ENCODE measurements at places on chromosomes 4 and X. TPM values are rescaled to one million over a fixed set of nuclear protein-coding genes. Genes with fewer than 3 reads are reported as not detected.
A peak's percentile ranks its signal among the peaks of the same experiment; 100 is the strongest.

GRCh38 chr4:98584265-98584664 is 74.1 kb downstream of the TSPAN5 start:
- no peak for DNase-seq

The PABPC1L2A gene
- total RNA-seq = not detected

The SLITRK4 gene
- not detected for total RNA-seq

DNA sequence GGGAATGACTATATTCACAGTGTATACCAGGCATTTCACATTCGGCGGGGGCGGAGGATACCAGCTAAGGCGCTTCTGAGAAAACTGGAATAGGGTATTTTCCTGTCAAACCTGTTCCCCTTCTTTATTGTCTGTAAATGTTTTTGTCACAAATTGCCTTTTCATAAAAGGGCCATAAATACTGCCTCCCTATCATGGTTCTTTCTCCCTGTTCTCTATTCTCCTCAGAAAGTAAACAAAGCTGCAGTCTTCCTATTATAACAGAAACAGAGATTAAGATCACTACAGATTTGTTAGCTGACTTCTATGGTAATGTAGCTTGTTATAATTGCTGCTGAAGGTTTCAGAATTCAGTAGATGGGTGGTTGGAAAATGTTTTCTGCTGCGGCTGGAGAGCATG is 32.2 kb downstream of the MID2 start:
- DNase-seq = no peak

GRCh38 chrX:40414335-40414734 is 166.4 kb upstream of the ATP6AP2 start:
- no peak for DNase-seq

The RS1 gene
- total RNA-seq = not detected

- DNase-seq = no peak
Observed at GRCh38 chr4:5750946-5751665, 40.1 kb downstream of the EVC start.

DNA sequence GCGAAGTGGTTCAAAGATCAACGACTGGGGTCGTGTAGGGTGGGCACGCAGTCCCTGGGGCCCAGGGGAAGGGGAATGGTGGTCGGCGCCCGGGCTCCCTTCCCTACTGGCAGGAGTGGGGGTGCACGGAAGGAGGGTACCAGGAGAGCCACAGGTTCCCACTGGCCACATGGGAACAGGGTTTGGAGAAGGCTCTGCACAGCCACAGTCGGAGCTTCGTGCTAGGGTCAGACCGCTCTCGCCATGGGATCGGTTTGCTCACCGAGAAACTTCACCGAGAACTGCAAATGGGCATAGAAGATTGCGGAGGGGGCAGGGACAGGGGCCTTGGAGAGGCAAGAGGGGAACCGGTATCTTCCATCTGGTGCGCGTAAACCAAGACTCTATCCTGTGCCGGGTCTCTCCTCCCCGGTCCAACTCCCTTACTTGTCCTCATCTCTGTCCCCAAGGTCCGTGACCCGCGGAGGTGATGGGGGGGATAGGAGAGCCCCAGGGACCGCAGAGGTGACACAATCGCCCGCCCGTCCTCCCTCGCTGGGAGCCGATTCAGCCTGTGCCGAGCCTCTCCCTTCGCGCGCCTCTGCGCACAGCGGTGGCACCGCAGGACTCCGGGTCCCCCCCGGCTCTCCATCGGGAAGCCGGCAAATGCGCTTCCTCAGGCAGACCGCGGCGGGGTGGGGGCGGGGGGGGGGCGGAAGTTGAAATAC is 1.0 kb downstream of the SCD5 start:
- no peak for DNase-seq

DNA sequence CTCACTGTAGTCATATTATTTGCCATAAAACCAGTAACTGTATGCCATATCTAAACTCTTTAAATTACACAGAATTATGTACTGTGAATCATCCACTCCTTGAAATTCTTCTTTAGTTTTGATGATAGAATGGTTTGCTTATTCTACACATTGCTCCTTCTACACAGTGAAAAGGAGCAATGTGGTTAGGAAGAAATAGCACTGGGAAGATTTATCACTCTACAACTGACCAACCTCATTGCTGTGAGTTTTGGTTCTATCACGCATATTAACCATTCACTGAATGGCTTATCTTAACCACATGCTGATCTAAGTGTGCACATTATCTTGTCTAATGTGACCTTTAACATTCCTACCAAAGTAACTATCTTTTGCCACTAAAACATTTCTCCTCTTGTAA is 415.7 kb upstream of the NDST4 start:
- DNase-seq = no peak

GRCh38 chr4:84672177-84672576 is 89.2 kb downstream of the CDS1 start:
- no peak for DNase-seq

DNA sequence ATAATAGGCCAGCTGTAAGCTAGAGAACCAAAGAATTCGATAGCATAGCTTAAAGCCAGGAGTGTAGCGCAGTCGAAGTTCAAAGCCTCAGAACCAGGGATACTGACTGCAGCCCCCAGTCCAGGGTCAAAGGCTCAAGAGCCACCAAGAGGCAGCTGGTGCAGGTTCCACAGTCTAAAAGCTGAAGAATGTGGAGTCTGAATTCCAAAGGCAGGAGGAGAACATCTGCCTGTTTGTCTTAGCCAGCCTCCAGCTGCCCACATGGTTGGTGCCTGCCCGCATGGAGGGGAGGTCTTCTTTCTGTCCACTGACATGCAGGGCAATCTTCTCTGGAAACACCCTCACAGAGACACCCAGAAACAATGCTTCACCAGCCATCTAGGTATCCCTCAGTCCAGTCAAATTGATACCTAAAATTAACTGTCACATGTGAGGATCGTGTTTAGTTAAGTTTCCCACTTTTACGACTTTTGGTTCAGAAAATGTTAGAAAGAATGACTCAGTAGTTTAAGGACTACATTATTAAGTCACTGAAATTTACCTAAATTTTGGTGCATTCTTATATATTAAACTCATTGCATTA is 52.8 kb upstream of the RHOH start:
- DNase-seq = no peak

- DNase-seq = peak; percentile 53
Observed at GRCh38 chrX:155263854-155264628, at the start of gene RAB39B. Gene RAB39B, minus strand, starts transcription at chrX:155264491. Its CDS starts 203 bp downstream, at chrX:155264288.

DNA sequence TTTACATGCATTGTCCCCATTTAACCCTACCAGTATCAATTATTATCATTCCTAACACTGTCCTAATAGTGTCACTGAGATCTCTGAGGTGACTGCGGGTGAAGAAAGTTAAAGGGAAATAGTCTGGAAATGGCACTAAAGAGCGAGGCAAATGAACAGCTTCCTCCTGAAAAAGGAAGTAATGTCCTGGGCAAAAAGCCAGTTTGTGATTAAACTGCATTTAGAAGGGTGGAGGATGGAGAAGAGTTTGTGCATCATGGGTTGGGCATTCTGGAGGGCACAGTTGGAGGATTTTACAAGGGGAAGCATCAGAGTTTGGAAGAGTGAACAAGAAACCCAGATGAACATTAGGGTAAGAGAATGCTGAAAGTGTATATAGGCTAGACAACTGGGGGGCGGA is 60.5 kb upstream of the SLC25A4 start:
- DNase-seq = no peak

- no peak for DNase-seq
Observed at GRCh38 chr4:72546456-72546855, 22.6 kb downstream of the ADAMTS3 start.

The FHL1 gene
- total RNA-seq = 6.4 TPM

The ZDHHC9 gene
- total RNA-seq = 4.2 TPM

Data from activated B cell treated with CpG ODN at 0.5 μM for 24 hours (primary cell).